ENCODE measurements at places on chromosomes 4 and X.

DNA sequence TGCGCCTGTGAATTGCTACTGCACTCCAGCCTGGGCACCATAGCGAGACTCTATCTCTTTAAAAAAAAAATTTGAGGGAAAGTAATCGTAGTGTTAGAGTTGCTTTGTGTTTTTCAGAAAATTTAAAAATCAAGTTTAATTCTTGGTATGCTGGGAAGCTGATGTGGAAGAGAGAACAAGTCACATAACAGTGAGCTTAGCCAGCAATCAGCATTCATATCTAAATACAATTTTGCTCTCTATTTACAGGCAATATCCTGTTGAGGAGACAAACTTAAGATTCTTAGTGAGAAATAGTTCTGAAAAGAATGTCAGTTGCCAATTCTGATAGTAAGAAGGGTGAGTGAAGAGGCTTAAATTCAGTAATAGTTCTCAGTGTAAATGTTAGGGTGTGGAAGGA, 9.6 kb upstream of the NDUFC1 start:
- no peak for DNase-seq

DNA sequence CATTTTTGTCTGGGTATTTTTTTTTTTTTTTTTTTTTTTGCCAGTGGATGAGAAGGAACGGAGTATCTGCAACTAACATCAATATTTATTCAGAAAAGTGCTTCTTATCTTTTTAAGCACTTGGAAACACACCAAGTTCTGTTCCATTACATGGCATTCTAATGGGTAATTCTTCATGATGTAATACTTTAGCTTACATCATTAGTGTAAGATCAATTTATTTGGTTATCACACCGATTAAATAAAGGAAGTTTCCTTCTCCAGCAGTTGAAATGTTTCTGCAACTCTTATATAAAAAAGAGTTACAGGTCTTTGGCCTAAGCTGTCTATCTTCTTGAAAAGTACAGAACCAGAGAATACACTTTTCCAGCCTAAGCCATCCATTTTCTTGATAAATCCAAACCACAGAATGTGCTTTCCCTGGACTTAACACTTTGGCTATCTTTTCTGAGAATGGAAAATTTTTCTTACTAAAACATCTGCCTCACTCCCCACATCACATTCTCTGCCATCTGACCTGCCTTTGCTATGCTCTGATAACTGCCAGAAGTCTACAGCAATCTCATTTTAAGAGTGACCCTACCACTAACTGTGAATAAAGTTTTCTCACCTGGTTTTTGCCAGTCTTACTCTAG, 191.9 kb upstream of the MAB21L2 start:
- no peak for DNase-seq

- DNase-seq: no peak
Measured at GRCh38 chr4:150136036-150136435, 57.8 kb downstream of the DCLK2 start.

- no peak for DNase-seq
Measured at GRCh38 chr4:108636246-108636645, 14.2 kb upstream of the OSTC start.

- DNase-seq: no peak
Measured at GRCh38 chr4:187294861-187295260, 571.2 kb upstream of the FAT1 start.

DNA sequence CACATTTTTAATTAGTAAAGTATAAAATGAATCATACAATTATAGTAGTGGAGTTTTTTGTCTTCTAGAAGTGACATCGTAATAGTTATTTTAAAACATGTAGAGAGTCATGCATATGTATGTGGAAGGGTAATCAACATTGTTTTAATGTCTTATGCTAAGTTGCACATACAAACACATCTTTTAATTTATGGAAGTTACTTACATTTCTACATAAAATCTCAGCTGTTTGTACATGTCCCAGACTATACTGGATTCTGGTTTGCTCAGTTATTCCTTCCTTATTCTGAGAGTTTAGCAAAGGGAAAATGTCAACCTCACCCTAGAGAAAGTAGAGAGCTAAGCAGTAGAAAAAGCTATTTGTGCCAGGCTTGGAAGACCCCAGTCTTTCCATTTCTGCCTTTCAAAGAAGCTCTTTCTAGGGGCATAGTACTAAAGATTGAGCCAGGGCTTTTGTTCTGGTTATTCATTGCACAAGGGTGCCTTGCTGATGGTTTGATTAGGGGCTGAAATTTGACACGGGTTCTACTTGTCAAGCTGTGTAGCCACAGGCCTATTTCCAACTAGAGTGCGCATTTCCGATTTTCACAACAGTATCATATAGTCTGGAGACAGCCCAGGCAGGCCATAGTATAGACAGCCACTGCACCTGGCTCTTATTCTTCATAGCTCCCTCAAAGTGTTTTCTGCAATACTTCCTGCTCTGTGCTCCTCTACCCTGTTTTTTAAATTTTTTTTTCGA, 106.3 kb downstream of the RPA4 start:
- no peak for DNase-seq

DNA sequence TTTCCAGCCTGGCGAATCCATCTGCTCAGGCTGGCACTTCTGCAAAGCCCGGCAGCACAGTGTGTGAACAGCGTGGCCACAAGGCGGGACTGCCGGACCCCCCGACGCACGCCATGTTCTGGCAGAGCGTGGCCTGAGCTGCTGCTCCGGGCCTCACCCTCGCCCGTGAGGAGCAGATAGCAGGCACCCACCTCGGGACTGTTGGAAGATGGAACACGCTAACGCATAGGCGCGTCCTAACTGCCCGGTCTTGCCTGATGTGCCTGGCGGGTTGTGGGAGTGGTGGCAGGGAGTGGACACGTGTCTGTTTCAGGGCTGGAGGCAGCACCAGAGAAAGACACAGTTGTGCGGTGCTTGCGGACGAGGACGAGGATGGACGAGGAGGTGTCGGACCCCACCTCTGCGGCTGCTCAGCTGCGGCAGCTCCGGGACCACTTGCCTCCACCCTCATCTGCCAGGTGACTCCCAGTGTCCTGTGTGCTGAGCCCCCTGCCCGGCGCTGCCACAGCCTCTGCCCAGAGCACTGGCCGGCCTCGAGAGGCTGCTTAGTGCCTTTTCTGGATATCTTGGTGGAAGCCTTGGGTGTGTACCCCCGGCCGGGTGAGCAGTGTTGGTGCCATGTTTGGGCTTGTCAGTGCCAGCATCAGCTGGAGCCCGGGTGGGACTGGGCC, 28.2 kb downstream of the UVSSA start:
- DNase-seq: peak; percentile 14

DNA sequence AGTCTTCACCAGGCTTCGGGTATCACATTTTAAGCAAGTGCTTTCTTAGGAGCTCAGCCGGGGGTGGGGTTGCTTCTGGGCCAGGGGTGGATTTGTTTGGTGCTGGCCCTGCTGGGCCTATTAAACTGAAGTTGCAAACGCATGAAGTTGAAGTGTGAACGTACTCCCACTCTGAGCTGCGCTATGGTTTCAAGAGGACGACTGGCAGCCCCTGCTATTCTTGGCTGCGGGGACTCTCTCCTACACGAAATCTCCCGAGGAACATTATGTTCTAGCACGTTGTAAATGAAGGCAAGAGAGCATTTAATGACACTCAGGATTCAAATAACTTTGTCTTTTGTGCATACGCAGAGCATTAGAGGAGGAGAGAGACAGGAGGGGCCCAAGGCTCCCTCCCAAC, 401.3 kb upstream of the BOD1L1 start:
- DNase-seq: no peak

- DNase-seq: no peak
Measured at GRCh38 chrX:151174581-151175282, 1.7 kb upstream of the GPR50 start.

DNA sequence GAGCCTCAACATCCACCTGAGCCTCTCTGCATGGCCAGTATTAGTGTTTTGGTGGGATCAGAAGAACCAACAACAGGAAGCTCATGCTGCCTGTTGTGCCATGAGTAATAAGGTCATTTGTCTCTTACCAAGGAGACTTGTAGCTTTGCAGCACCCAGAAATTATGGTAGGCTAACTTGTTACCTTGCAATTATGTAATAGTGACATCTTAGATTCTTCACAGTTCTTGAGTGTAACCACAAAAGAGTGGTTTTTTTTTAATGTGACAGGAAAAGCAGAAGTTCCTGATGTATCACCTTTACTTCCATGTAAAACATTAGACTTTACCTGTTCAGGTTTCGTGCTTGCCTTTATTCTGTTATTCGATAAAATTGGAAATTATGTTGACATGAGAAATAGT, 263.9 kb upstream of the CXXC4 start:
- no peak for DNase-seq

- DNase-seq: no peak
Measured at GRCh38 chrX:57930051-57930450, 19.8 kb upstream of the ZXDA start.

DNA sequence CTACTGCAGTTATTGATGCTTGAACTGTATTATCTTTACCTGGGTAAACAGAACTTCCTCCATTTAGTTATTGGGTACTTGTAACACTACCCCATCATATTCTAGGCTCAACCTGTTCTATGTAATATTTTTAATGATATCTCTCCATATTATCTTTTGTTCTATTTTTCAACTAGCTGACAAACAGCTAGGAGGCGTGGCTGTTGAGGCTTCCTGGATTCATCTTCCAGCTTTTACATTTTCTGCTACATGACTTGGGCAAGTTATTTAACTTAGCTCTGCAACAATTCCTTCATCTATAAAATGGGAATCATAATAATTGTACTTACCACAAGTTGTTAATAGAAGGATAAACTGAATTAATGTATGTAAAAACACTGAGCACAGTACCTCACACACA, 349.3 kb downstream of the PTTG2 start:
- no peak for DNase-seq

All from femur (tissue), 1 donor.